ENCODE measurements at places on chromosomes 16 and 17.

DNA sequence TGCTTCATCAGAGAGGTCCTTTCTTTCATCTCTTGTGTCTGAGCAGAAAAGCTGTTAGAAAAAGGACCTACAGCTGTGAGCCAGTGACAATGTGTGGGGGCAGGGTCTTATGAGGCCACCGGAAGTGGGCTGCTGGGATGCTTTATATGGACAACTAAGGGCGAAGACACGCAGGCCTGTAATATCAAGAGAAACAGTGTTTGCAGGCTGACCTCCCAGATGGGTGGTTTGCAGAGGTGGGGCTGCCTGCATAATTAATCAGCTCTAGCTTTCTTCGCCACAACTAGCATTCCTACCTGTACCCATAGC, 30.4 kb upstream of the SALL1 start:
- DNase-seq: no peak

GRCh38 chr16:67349172-67349571, 22.6 kb downstream of the LRRC36 start:
- no peak for DNase-seq

- no peak for DNase-seq
Observed at GRCh38 chr17:71338396-71338795, 782.4 kb upstream of the SOX9 start.

DNA sequence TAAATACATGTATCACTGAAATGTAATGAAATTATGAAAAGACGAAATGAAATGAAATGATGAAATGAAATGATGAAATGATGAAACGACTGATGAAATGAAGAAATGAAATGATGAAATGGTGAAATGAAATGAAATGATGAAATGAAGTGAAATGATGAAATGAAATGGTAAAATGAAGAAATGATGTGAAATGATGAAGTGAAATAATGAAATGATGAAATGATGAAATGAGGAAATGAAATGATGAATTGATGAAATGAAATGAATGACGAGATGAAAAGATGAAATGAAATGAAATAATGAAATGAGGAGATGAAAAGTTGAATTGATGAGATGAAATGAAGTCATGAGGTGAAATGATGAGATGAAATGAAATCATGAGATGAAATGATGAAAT, 594.7 kb downstream of the TP53TG3F start:
- DNase-seq: no peak

GRCh38 chr16:79047337-79047736, 553.2 kb downstream of the MAF start:
- no peak for DNase-seq

- no peak for DNase-seq
Observed at GRCh38 chr17:72403713-72404209, 282.9 kb downstream of the SOX9 start.

DNA sequence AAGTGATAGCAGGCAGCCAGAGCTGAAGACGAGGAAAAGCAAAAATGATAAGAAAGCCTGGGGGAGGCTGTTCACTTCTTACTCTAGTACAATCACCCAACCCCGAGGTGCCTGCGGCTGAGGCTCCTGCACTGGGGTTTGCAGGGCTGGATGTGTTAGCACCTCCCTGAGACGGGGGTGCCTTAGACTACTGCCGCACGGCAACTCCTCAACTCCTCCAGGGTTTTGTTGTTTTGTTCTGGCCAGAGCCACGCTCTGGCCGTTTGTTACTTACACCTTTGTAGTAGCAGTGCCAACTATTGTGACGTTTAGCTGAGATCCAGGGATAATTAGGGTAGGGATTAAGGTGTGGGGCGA, 51.5 kb downstream of the LDHD start:
- no peak for DNase-seq

DNA sequence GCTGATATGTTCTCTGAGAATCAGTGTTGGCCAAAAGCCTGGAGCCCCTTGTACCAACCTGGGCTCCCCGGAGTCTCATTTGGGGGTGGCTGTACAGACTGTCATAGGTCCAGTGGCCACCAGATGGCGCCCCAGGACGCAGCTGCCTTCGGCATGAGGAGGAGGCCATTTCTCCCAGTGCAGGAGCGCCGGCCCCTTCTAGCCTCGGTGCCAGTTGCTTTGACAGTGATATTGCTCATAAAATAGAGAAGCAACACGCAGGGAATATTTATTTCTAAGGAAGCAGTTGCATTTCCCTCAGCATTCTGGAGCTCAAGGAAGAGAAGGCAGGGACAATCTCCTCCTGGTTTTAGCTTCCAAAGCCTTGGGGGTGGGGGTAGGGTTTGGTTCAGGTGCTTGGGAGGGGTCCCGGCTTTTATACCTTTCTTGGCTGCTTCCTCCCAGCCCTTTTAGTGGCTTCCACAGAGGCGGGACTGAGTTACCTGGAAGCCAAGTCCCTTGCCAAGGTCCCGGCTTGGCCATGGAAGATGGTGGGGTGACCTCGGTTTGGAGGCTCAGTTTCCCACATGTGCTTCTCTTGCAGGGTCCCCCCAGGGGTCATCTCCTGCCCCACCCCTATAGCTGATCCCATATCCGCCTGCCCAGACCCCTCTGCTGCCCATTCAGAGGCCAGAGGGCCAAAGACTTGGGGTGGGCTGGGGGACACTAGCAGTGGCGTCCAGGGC, 117.8 kb upstream of the CDC42EP4 start:
- DNase-seq: peak; percentile 75

- no peak for DNase-seq
Observed at GRCh38 chr17:538181-538973, 176.3 kb downstream of the VPS53 start.

DNA sequence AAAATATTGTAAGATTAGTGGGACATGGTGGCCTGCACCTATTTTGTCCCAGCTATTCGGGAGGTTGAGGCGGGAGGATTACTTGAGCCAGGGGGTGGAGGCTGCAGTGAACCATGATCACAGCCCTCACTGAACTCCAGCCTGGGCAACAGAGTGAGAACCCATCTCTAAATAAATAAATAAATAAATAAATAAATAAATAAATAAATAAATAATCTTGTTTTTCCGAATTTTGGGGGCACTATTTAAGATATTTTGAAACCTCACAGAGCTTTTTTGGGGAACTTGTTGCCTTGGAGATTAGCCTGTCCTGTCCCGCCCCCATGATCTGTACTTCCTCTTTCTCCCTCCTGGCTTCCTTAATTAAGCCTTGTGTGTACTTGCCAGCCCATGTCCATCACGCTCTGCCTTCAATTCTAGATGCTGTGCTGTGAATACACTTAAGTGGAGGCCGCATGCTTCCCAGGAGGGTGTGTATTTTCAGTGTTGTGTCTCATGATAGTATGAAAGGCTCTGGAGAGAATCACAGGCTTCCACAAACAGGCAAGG, 4.4 kb downstream of the LGALS9 start:
- no peak for DNase-seq

DNA sequence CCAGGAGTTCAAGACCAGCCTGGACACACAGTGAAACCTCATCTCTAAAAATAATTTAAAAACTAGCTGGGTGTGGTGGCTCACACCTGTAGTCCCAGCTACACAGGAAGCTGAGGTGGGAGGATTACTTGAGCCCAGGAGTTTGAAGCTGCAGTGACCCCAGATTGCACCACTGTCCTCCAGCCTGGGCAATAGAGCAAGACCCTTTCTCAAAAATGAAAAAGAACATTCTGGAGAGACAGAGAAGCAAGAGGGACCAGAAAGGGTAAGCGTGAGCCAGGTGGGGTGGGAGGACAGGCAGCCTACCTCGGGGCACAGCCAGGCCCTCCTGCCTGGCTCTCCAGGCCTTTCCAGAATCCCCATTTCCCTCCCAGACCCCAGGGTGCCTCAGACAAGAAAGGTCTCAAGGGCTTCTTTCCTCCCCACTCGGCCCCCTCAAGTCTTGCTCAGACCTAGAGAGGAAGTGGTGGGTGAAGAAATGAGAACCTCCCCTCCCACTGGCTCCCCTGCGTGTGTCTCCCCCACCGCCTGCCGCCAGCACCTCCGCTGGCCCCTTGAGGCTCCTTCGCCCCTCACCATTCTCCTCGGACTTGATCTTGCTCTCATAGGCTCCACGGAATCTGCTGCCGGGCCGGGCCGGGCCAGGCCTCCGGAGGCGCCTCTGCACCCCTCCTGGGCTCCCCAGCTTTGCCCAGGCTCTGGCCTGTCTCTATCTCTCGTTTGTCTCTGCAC, 503 bp downstream of the C16orf54 start:
- no peak for DNase-seq

GRCh38 chr17:63445571-63445953, 544 bp downstream of the CYB561 start:
- no peak for DNase-seq

DNA sequence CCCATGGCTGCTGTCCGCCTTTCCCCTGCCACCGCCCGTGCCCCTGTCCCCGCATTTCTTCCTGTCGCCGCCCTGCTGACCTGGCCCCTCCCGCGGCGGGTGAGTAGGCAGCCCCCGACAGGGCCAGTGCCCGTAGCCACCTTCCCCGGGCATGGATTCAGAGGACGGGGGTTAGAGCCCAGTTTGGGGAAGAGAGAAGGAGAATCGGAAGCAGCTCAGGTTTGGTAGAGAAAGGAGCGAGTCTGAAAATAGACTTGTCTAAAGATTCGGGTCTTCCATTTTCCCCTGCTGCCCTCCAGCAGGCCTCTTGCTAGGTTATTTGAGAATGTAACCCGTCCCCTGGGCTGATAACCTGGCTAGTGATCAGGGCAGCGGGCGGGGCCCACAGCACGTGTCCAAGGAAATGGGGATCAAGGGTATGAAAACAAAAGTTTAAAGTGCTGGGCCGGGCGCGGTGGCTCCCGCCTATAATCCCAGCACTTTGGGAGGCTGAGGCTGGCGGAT, 7.9 kb upstream of the CLDN9 start:
- DNase-seq: no peak

- no peak for DNase-seq
Observed at GRCh38 chr16:58107709-58108108, 21.5 kb downstream of the CFAP20 start.

DNA sequence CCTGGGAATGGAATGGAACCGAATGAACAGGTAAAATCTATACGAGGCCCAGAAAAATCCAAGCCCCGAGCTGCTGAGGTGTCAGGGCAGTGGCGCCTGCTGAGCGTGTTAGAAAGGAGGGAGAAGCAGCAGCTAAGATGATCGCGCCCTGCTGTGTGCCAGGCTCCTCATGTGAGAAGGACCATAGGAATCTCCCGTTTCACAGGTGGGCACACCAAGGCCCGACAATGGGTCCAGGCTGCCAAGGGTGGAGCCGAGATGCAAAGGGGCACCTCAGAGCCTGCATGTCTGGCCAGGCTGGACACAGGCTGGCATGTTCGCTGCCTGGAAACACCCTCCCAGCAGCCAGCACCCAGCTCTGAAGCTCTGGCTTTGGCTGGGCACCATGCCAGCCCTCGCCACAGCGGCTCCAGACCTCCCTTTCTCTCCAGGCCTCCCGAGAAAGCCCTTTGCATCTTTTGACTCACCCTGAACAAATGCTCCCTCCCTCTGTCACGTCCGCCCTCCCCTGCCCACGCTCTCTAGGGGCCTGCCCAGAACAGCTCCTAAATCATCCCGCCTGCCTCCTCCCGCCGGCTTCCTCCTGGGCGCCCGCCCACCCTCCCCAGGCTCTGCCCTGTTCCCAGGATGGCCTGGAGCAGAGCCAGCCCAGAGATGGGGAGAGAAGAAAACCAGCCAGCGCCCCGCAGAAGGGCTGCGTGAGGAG, 217.8 kb upstream of the GSE1 start:
- no peak for DNase-seq

DNA sequence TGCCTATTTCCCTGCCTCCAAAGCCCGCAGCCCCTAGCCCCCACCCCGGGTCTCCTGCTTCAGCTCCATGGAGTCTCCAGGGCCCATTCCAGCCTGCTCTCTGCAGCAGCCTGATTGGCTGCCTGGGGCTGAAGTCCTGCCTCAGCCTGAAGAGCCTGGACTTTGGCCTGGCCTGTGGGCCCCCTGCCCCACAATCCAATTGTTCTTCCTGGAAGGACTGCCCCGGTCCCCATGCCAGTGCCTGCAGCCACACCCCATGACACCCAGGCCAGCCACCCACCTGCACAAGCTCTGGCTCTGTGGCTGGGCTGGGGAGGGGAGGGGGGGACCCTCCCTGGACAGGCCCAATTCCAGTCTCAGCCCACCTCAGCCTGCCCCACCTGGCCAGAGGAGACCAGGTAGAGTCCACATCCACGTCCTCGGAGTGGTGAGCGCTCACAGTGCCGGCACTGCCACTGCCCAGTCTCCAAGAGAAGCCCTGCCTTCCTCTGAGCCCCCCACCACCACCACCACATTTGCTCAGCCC, 12.3 kb downstream of the ENPP7 start:
- no peak for DNase-seq

- no peak for DNase-seq
Observed at GRCh38 chr16:73049091-73049490, 1.2 kb upstream of the ZFHX3 start.

- DNase-seq: no peak
Observed at GRCh38 chr17:65017207-65017774, 39.2 kb downstream of the GNA13 start.

DNA sequence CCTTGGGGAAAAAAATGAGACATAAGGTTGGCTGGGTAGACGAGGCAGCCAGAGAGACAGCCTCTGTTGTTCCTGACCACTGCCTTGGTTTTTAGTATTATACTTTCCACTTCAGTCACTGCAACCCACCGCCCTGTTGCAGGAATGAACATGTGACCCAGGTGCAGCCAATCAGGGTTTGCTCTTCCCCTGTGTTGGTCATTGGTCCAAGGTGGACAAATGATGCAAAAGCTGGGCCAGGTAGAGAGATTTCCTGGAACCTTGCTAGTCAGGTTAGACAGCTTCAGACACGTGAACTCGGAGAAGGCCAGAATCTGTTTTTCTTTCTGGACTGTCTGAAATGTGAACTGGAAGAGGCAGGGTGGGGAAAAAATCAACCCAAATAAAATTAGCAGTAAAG, 452.4 kb upstream of the RBFOX1 start:
- DNase-seq: no peak

DNA sequence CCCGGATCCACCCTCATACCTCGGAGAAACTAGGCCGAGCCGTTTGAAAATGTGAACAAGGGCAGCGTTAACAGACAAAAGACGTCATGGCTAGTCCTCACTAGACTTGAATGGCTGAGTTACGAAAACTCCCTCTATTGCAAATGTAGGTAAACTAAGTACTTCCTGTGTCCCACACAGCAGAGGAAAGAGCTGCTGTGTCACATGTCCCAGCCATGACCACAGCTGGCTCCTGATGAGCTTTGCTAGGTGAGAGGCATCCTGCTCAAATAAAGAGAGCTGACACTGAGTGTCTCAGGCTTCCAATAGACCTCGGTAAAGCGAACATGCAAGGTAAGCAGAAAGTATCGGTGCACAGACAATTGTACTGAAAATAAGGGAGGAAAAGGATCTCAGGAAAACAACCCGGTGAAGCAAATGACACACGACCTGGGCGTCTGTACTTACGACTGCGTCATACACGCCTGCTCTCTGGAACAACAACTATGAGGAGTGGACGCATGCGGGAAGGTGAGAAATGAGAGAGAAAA, 26.0 kb downstream of the TMEM204 start:
- DNase-seq: no peak

DNA sequence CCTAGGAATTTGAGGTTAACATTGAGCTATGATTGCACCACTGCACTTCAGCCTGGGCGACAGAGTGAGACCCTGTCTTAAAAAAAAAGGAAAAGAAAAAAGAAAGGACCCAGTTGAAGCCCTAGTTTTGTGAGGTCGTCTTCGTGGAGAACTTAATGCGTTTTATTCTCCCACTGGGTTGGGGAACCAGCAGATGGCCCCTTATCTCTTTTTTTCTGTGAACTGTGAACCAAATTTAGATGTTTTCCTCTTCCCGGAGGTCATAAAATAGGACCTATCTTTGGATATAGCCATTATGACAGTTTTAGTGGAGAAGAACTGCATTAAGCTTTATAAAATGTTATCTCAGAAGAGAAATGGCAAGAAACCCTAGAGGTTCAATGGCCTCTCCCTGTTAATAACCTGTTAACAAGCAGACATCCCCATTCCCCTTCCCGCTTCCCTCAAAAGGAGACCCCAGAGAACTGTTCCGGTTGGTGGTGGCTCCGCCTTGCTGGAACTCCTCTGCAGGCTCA, 23.5 kb downstream of the KIAA0513 start:
- DNase-seq: no peak

Data from activated naive CD8-positive, alpha-beta T cell treated with anti-CD3 and anti-CD28 coated beads, Interleukin-2, amount 50 U/mL, for 16 hours (primary cell).